Mesothelial cell of epicardium (in vitro differentiated cells): ENCODE measurements at places on chromosomes 2 and 18. TPM values are rescaled to one million over a fixed set of nuclear protein-coding genes. Genes with fewer than 3 reads are reported as not detected.
A peak's percentile ranks its signal among the peaks of the same experiment; 100 is the strongest.

TUBB8B gene
- 0.31 to 0.32 TPM in 2 of 3 replicates, not detected in the other for total RNA-seq

OSBPL6 gene
- 2.1 to 3.1 TPM (median 2.8 TPM) in 3 replicates for total RNA-seq

FAM161A gene
- total RNA-seq = 9.3 to 10.8 TPM (median 9.5 TPM) in 3 replicates

ZNF2 gene
- total RNA-seq = 5.9 to 6.2 TPM (median 6.2 TPM) in 3 replicates

ELOA2 gene
- total RNA-seq = not detected in 3 replicates

NCOA1 gene
- 35.1 to 37.1 TPM (median 36.8 TPM) in 3 replicates for total RNA-seq

DNAJC10 gene
- 140 to 147 TPM (median 141 TPM) in 3 replicates for total RNA-seq

ABCB11 gene
- total RNA-seq = 0.02 to 0.18 TPM (median 0.07 TPM) in 3 replicates

LHCGR gene
- 0.13 TPM in 1 of 3 replicates, not detected in the others for total RNA-seq

ESPNL gene
- 0.29 to 0.75 TPM (median 0.38 TPM) in 3 replicates for total RNA-seq

FHL2 gene
- 32.3 to 37.9 TPM (median 36.4 TPM) in 3 replicates for total RNA-seq

ATP6V1B1 gene
- 0.44 to 0.66 TPM in 2 of 3 replicates, not detected in the other for total RNA-seq

CAPN14 gene
- total RNA-seq = 0.40 to 0.54 TPM (median 0.47 TPM) in 3 replicates

SERPINB12 gene
- not detected in 3 replicates for total RNA-seq

RPRM gene
- 14.4 to 15.5 TPM (median 15.2 TPM) in 3 replicates for total RNA-seq

ZNF521 gene
- total RNA-seq = 50.5 to 54.1 TPM (median 51.4 TPM) in 3 replicates

- H3K36me3 ChIP-seq = peaks cover 50% of the 10 kb centered on the region
- no peak for DNase-seq
- no peak overlapping the region for H3K4me3 ChIP-seq
- H3K27me3 ChIP-seq = no peaks in the 10 kb centered on the region
- H3K27ac ChIP-seq = no peak overlapping the region
Measured at GRCh38 chr2:73404409-73404808, 18.8 kb downstream of the ALMS1 start.

- H3K27me3 ChIP-seq = no peaks in the 10 kb centered on the region
- no peak overlapping the region for H3K4me3 ChIP-seq
- H3K27ac ChIP-seq = no peak overlapping the region
Measured at GRCh38 chr2:204984518-204984917, 439.2 kb downstream of the PARD3B start.

DNA sequence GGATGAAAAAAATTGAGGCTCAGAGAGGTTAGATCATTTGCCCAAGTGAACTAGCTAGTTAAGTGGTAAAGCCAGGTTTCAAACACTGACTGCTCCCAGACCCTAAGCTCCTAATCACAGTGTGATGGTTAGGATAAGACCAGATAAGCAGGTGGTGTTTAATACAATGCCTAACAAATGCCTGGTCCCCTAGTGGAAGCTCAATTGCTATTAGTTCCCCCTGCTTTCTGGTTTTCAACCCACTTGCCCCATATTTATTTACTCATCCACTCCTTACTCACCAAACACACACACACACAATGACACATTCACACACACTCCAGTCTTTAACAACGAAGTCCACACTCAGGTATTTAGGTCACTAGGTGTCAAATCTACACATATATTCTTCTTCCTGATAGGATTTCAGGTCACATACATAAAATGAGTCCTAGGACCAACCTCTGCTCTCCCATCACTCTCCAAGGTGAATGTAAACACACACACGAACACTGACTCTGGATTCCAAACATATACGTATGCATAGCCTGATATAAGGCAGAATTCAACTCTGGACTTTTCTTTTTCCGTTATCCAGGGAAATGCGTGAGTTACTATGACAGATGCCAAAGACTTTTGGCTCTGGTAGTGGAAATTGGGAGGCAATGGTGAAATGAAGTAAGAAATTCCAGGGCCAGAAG, 73.6 kb upstream of the TSPYL6 start:
- DNase-seq = no peak
- H3K4me3 ChIP-seq = peak overlapping the region; percentile 80
- H3K27ac ChIP-seq = no peak overlapping the region
- peaks cover 3% of the 10 kb centered on the region for H3K27me3 ChIP-seq
- H3K36me3 ChIP-seq = no peaks in the 10 kb centered on the region

GRCh38 chr18:39841482-39842365, 2113.3 kb upstream of the PIK3C3 start:
- peak overlapping the region; percentile 79 for H3K4me3 ChIP-seq
- DNase-seq = peak; percentile 72
- peaks cover 44% of the 10 kb centered on the region for H3K4me1 ChIP-seq
- no peaks in the 10 kb centered on the region for H3K36me3 ChIP-seq

DNA sequence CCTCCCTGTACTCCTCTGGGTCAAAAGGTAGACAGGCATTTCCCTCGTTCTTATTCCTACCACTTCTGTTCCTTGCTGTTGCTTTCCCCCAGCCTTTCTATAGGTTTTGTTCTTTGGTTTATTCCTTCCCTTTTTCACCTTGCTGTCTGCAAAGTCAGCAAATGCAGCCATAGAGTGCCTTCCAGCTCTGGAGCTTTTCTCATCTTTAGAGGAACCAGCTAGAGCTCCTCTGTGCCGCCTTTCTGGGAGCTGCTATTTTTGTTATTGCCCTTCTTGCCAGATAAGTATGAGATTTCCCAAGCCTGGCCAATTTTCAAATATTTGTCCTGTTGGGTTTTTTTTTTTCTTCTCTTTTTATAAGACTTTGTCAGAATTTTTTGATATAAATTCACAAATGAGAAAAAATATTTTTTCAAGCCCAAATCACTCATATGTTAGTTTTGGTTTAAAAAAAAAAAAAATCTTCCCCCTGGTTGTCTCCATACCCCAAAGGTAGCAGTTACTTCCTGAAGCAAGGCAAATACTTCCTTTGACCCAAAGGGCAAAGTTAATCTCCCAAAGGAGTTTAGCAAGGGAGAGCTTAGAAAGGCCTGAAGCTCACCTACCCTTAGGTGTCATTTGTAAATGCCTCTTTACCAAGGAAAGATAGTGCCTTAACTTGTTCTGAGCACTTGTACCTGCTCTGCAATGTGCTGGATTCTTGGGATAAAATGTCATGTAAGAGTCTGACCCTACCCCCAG, 5.1 kb upstream of the TTC27 start:
- H3K4me1 ChIP-seq = peaks cover 6% of the 10 kb centered on the region
- H3K27me3 ChIP-seq = peaks cover 7% of the 10 kb centered on the region
- no peak overlapping the region for H3K4me3 ChIP-seq

DNA sequence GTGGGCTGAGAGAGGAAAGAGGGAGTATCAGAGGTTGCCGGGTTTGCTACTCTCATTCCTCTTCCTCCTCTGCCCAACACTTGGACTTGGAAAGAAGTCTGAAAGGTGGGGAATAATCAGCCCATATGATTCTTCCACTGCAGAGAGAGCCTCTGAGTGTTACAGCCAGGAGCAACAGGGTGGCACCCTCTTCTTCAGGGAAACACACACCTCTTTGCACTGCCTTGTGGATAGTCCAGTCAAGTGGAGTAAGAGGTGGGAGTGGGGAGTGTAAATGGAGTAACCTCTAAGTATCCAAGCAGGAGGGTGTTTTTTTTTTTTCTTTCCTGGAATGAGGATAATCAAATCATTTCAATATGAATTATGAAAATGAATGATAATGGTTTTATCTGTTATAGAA, 9.0 kb upstream of the SERPINB8 start:
- no peak for DNase-seq
- no peak overlapping the region for H3K27ac ChIP-seq

DNA sequence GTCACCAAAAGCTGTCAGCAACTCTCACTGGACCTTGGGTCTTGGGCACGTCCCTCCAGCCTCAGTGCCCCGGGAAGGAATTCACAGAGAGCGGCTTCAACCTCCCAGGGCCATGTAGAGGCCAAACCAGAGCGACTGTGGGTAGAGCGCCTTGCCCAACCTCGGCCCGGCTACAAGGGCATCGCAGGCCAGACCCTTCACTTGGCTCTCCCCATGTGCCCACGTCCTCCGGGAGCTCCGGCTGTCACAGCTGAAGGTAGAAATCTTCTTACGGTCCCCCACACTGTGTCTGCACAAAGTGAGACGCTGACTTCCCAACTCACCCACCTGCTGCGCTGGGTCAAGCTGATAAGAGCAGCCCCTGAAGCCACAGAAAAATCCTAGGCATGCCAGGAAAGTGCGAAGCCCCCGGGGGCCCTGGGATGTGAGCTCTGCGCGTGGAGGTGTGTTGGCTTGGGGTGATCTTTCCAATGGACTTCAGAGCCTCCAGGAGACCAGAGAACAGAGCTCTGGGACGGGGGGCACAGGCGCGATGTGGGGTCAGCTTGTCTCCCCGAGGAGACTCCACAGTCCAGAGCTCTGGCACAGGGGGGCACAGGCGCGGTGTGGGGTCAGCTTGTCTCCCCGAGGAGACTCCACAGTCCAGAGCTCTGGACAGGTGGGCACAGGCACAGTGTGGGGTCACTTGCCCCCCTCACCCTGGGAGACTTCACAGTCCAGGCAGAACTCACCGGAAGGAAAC, 105.5 kb downstream of the RTP5 start:
- H3K4me3 ChIP-seq = no peak overlapping the region
- no peak overlapping the region for H3K27ac ChIP-seq
- peaks cover 11% of the 10 kb centered on the region for H3K36me3 ChIP-seq
- no peak for DNase-seq
- H3K27me3 ChIP-seq = no peaks in the 10 kb centered on the region

GRCh38 chr2:106582148-106583143, 95.3 kb downstream of the CD8B2 start:
- H3K4me3 ChIP-seq = peak overlapping the region; percentile 75
- peak overlapping the region; percentile 86 for H3K27ac ChIP-seq
- peaks cover 49% of the 10 kb centered on the region for H3K4me1 ChIP-seq
- DNase-seq = peak; percentile 84
- H3K27me3 ChIP-seq = peaks cover 8% of the 10 kb centered on the region
- H3K36me3 ChIP-seq = no peaks in the 10 kb centered on the region

DNA sequence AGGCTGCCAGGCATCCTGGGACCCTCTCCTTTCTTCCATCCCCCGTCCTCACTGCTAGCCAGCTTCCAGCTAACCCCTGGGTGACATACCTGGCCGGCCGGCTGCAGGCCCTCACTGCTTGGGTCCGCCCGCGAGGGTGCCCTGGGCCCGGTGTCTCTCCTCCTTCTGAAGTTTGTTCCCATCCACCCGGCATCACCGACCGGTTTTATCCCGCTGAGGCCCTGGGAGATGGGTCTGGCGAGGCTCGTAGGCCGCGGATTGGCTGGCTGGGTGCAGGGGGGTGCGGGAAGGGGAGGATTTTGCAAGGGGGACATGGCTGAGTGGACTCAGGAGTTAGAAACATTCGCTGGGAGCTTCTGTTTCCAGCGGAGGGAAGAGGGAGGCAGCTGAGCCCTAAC, at the start of gene PAX8:
TSS of gene PAX8 (minus strand) at position 180 of the 398 bp plus-strand sequence. CDS start 527 bp downstream, outside the sequence.
- H3K27ac ChIP-seq = no peak within 1 kb of the TSS
- H3K4me1 ChIP-seq = peaks cover 4% of the 10 kb centered on the region
- H3K4me3 ChIP-seq = no peak within 1 kb of the TSS
- no peak for DNase-seq

DNA sequence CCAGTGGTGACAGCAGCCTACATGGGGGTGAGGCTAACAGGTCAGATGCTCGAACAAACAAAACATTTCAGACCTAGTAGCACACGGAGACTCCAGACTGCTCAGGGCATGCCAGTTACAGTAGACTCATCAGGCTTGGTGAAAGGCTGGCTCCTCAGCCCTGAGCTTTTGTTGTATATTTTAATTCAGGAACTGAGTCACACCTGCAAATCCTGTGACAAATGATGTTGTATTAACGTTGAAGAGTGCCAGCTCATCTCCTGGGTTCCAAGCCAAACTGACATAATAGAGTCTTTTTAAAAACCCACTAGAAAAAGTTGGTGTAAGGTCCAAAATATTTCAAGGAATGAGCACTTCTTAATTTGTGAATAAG, 65.3 kb downstream of the C1D start:
- H3K27ac ChIP-seq = no peak overlapping the region
- DNase-seq = no peak
- H3K4me1 ChIP-seq = no peaks in the 10 kb centered on the region
- no peak overlapping the region for H3K4me3 ChIP-seq
- no peaks in the 10 kb centered on the region for H3K36me3 ChIP-seq
- peaks cover 5% of the 10 kb centered on the region for H3K27me3 ChIP-seq

- no peaks in the 10 kb centered on the region for H3K4me1 ChIP-seq
- no peaks in the 10 kb centered on the region for H3K36me3 ChIP-seq
- no peak overlapping the region for H3K27ac ChIP-seq
Measured at GRCh38 chr2:121019756-121020155, 265.2 kb downstream of the TFCP2L1 start.

GRCh38 chr2:66966631-66967030, 430.5 kb upstream of the ETAA1 start:
- H3K36me3 ChIP-seq = peaks cover 10% of the 10 kb centered on the region
- H3K27ac ChIP-seq = peak overlapping the region; percentile 48
- no peaks in the 10 kb centered on the region for H3K27me3 ChIP-seq
- H3K4me1 ChIP-seq = peaks cover 39% of the 10 kb centered on the region
- H3K4me3 ChIP-seq = no peak overlapping the region

DNA sequence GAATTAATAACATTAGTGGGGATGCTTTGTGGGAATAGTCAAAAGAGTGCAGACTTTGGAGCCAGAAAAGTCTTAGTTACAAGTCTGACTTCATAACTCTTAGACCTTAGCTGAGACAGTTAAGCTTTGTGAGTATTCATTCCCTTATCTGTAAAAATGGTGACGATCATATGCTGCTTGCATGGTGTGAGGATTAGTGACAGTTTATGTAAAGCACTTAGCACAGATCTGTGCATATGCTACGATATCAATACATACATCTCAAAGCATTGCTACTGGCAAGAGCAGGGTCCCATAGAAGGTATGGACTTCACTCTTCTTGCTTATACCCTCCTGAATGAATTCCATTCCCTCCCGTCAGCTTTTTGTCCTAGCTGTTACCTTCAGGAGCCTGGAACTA, 56.7 kb upstream of the LYPD6B start:
- no peak overlapping the region for H3K27ac ChIP-seq
- no peaks in the 10 kb centered on the region for H3K36me3 ChIP-seq

DNA sequence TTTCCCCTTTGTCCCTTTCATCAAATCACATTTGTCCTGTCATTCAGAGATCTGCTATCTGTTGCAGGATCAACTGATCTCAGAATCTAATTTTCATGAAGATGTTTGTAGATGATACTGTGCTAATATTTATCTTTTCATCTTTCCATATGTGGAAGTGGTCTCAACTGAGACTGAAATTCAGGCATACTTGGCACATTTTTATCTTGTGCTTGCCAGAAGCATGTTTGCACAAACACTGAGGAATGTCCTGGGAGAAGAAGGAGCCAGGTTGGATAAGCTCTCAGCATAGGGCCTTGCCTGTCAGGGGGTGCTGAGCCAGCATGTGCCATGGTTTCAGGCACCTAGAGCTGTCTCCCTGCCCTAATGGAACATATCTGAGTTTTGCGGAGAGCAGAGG, 24.5 kb upstream of the MMADHC start:
- DNase-seq = no peak
- H3K4me3 ChIP-seq = no peak overlapping the region
- H3K27ac ChIP-seq = peak overlapping the region; percentile 92
- H3K4me1 ChIP-seq = peaks cover 53% of the 10 kb centered on the region
- H3K36me3 ChIP-seq = peaks cover 9% of the 10 kb centered on the region

GRCh38 chr2:147182260-147182659, 662.6 kb upstream of the ACVR2A start:
- H3K27ac ChIP-seq = no peak overlapping the region
- H3K4me3 ChIP-seq = no peak overlapping the region
- no peak for DNase-seq
- no peaks in the 10 kb centered on the region for H3K4me1 ChIP-seq
- peaks cover 4% of the 10 kb centered on the region for H3K36me3 ChIP-seq
- no peaks in the 10 kb centered on the region for H3K27me3 ChIP-seq

GRCh38 chr18:52288403-52289004, 51.5 kb upstream of the DCC start:
- H3K4me3 ChIP-seq = no peak overlapping the region
- peaks cover 1% of the 10 kb centered on the region for H3K27me3 ChIP-seq
- peaks cover 11% of the 10 kb centered on the region for H3K4me1 ChIP-seq
- no peaks in the 10 kb centered on the region for H3K36me3 ChIP-seq
- no peak overlapping the region for H3K27ac ChIP-seq

- no peak for DNase-seq
- H3K27ac ChIP-seq = no peak overlapping the region
- H3K4me1 ChIP-seq = peaks cover 4% of the 10 kb centered on the region
- no peaks in the 10 kb centered on the region for H3K27me3 ChIP-seq
Measured at GRCh38 chr2:217121565-217121964, 261.7 kb upstream of the TNP1 start.
